ENCODE measurements at places on chromosomes 2 and 18.

DNA sequence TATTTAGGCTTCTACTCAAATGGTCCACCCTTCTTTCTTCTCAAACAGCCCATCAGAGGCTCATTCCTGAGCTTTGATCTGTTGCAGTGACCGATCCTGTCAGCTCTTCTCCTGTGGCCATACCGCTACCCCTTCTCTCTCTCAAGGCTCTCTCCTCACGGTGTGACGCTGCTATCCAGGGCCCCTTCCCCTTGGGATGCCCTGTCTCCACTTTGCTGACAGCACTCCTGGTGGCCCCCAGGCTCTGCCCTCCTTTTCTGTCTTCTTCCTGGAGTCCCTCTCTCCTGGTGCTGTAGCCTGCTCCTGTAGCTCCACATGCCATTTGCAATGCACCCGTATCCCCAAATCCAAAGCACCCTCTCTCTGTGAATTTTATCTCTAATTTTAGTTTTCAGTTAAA, 45.4 kb upstream of the CTAGE1 start:
- DNase-seq, result no peak

DNA sequence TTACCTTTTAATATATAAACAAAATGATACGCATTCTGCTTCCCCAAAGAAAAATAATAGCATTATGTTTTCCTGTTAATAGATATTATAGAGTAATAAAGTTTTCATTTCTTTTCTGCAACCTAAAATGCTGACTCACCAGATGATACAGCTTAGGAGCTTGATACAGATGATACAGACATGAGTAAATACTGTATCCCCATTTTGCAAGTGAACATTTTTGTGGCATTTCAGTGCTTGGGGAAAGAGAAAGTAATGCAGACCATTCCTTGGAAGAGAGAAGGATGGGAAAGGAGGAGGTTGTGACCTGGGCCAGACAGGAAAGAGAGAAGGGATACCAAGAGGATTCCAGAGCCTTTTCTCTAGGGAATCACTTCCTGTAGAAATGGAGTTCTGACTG, 97.5 kb upstream of the FSHR start:
- DNase-seq, result no peak

GRCh38 chr2:64090264-64090663, 54.0 kb downstream of the PELI1 start:
- DNase-seq, result no peak

DNA sequence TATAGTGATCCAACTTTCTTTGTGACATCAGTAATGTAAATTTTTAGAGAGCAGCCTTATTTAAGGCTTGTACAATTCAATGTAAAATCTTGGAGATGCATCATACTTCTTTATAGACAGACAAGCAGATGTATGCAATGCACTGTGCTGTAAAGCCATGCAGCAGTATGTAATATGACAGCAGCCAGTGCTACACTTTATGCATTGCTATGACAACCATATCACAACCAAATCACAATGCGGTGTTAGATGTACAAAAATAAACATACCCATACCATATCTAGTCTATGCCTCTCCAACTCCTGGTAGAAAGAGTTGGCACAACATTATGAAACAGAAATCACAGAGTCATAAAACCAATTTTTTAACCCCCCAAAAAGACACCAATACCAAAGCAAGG, 110.3 kb upstream of the WDSUB1 start:
- no peak for DNase-seq

DNA sequence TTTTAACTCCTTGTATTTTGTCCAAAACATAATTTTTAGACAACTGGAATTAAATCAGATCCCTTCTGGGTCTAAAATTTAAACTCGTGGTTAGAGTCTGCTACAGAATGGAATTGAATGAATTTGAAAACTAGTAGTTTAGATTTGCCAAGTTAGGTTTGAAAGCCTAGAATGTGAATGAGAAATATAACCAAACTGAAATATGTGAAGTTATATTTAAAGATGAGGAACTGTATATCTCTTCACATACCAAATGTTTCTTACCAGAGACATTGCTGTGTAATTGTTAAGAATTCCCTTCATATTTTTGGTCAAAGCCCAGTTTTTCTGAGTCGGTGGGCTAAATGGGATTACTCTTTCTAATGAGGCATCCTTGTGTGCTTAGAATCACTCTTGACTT, 74.2 kb downstream of the LPIN1 start:
- no peak for DNase-seq

GRCh38 chr2:1166976-1167375, 216.3 kb downstream of the SNTG2 start:
- DNase-seq, result no peak

- DNase-seq, result no peak
These were observed 107.4 kb downstream of the ZNF516 start for GRCh38 chr18:76387608-76388007.

DNA sequence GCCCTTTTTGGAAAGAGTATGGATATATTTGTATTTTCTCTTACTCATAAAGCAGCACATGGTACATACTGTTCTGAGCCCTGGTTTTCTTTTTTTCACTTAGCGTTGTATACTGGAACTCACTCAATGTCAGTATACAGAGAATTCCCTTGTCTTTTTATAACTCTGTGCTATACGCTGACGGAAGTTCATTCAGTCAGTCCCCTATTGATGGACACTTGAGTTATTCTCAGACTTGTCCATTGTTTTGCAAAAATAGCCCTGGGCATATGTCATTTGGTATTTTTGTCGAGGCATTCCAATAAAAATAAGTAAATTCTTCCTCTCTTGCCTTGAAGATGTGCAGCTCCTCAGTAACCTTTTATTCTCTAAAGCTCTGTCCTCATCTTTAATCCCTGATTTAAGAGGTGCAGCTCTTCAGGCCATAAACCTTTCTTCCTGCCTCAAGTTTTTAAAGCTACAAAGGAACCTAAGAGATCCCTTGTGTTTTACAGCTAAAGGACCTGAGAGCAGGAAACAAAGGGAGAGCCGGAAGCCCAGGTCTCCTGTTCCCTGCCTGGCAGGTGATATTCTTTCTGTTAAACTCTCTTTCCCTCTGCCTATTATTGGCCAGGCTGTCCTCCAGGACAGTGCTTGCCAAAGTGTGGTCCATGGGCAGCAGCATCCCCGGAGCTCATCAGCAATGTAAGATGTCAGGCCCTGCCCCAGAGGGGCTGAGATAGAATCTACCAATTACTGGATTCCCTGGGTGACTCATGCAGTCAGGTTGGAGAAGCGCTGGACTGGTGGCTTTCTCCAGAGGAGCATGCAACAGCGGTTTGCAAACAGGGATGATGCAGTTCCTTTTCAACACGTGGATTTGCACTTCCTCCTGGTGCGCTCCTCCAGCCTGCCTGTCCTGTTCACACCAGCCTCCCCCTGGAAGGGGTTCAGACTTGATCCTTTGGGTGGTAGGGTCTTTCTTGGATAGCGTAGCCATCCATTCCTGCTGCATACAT, 158.0 kb downstream of the NEDD4L start:
- no peak for DNase-seq

- no peak for DNase-seq
These were observed 114.8 kb downstream of the BCL11A start for GRCh38 chr2:60438653-60439052.

DNA sequence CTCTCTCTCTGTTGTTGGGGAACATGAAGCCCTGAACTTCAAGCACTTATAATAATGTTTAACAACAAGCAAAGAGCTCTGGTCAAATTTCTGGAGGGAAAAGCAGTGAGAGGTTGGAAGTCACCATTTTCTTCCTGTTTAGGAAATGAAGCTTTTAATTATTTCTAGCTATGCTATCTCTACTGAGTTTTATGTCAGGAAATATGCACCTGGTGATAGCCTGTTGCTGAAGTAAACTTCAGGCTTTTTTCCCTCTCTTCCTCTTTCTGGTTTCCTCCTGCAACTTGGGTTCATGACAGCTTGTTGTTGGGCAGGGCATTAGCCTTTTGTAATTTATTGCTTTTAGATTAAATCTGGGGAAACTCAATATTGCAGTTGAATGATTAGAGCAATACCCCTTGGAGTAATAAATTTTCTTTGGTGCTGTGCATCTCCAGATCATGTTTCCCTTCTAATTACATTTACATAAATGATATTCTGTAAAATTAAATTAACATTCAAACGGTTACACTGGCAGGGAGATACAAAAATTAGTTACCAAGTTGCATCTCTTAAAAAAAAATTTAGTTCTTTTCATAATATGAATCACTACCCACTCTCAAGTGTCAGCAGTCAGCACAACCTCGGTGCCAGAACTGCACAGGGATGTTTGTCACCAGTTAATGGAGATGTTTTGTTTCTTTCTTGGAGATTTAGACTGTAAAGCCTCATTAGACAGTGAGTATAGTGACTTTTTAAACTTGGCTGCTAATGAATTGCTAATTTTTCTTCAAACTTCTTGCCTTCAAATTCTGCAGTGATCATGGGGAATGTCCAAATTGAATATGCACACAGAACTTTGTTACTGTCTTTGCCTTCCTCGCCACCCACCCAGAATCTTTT, 466.6 kb upstream of the ETAA1 start:
- no peak for DNase-seq

- DNase-seq, result no peak
These were observed 17.2 kb downstream of the B4GALT6 start for GRCh38 chr18:31667185-31667584.

DNA sequence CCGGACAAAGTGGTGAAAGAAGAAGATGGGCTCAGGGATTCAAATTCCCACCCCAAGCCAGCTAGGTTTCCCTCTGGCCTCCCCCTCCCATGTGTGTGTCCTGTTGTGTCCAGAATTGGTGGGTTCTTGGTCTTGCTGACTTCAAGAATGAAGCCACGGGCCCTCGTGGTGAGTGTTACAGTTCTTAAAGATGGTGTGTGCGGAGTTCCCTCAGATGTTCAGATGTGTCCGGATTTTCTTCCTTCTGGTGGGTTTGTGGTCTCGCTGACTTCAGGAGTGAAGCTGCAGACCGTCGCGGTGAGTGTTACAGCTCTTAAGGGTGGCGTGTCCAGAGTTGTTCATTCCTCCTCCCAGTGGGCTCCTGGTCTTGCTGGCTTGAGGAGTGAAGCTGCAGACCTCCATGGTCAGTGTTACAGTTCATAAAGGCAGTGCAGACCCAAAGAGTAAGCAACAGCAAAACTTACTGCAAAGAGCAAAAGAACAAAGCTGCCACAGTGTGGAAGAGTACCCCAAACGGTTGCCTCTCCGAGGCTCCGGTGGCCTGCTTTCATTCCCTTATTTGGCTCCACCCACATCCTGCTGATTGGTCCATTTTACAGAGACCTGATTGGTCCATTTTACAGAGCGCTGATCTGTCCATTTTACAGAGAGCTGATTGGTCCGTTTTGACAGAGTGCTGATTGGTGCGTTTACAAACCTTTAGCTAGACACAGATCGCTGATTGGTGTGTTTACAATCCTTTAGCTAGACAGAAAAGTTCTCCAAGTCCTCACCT, 37.7 kb upstream of the KLF11 start:
- no peak for DNase-seq

- no peak for DNase-seq
These were observed 242.8 kb downstream of the FAM210A start for GRCh38 chr18:13483316-13484270.

DNA sequence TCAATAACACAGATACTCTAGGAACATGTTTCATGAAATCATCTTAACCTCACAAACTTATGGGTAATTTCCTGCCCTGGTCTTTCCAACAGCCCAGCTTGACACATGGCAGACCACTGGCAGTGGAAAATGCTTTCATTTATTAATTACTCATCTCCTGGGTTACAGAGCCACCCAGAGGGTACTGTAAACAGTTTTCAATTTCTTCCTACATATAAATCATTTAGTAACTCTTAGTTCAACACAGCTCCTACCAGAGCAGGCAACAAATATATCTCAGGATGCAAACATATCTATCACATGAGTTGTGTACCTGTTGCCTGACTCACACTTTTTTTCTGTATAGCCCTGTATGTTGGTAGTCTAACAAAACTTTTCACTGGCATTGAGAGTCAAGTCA, 99.2 kb upstream of the VRK2 start:
- DNase-seq, result no peak

- no peak for DNase-seq
These were observed 5.2 kb downstream of the PNKD start for GRCh38 chr2:218275371-218276072.

DNA sequence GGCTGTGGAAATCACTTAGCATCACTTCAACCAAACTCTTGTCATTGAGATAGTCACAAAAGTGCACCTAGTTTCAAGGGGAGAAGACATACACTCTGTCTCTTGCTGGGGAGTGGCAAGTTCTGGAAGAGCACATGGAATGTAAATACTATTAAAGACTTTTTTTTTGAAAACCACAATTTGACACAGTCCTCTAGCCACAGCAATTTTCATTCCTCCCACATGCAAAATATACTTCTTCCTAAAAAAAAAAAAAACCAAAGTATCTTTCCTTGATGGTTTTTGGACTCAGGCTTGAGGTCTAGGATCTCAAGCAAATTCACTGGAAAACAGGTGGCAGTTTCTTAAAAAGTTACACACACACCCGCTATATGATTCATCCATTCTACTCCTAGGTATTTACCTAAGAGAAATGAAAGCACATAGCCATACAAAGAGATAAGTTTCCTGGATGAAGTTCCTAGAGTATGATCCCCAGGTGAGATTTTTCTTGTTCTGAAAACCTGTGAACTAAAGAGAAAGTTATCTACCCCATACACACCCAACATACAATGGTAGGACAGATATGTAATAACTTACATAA, 295.8 kb downstream of the SP3 start:
- DNase-seq, result no peak

DNA sequence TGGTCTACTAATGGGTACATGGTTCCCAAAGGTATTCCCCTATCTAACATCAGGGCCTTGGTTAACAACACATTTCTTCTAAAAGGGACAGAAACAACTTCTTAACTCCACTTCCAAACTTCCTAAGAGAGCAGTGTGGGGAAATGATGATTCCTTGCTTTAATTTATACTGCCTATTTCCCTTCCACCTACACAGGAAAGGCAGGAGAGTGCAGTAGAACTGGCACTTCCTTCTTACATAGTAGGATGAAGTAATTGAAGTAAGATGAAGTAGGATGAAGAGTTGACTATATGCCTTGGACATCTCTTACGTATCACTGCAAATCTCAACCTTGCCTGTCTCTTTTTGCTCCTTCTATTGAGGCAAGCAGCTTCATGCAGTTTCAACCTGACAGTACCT, 54.7 kb downstream of the CD28 start:
- DNase-seq, result no peak

GRCh38 chr18:24727685-24728084, 267.2 kb downstream of the HRH4 start:
- DNase-seq, result no peak

- DNase-seq, result no peak
These were observed 108.0 kb upstream of the TNP1 start for GRCh38 chr2:216967889-216968288.

GRCh38 chr2:231211486-231211885, 13.1 kb downstream of the ARMC9 start:
- no peak for DNase-seq

DNA sequence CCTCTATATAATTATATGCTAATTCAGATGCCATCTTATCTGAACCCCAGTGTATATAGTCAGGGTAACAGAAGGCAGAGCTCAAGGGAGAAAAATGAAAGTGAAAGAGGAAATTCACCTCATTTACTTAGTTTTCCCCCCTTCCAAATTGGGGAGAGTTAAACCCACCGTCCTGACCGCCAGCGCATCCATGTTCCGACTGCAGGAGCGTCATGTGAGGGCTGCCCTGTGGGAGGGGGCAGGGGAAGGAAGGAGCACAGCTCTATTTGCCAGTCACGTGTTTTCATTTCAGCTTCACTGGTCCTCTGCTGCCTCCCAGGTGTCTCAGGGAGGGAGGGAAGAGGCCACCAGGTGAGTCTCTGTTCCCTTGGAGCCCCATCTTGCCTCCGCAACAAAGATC, 13.2 kb downstream of the CNNM4 start:
- no peak for DNase-seq

- no peak for DNase-seq
These were observed 128.3 kb upstream of the SPATS2L start for GRCh38 chr2:200177971-200178911.

Measured in stimulated activated CD8-positive, alpha-beta memory T cell treated with anti-CD3 and anti-CD28 coated beads, Interleukin-7, amount 100 ng/mL, for 1 hour (primary cell).